ENCODE measurements at places on chromosomes 4 and X.

DNA sequence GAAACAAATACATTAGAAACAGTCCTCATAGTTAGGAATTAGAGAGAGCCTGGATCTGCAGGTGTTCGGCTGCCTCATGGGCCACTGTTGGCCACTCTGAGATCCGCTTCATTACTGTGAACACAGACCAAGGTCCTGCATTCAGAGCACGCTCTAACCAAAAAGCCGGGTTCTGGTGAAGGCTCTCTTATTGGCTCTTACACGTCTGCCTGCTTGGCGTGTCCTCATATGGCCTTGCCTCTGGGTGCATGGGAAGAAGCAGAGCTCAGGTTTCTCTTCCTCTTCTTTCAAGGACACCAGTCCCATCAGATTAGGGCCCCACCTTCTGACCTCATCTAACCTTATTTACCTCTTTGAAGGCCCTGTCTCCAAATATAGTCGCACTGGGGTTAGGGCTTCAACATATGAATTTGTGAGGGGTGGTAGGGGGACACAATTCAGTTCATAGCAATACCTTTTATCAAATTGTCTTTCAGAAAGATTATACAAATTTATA lies 37.1 kb upstream of the ELF2 start:
- DNase-seq: peak; percentile 30

DNA sequence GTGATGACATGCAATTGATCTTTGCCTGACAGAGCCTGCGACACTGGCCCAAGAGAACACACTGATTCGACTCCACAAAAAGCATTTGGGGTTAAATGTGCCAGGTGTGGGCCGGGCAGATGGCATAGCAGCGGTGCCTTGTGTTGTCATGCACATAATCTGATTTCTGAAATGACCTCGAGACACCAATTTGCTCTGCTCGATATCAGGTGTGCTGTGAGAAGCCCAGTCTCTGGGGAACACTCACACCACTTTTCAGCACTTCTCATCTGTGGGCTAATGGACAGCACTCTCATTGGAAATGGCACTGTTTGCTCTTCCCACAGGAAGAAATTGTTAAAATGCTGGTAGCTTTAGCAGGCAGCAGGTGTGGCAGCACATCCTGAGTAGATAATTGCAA lies 738.3 kb upstream of the TENM3 start:
- no peak for DNase-seq

- no peak for DNase-seq
Measured at GRCh38 chrX:123923211-123923610, 38.3 kb upstream of the STAG2 start.

DNA sequence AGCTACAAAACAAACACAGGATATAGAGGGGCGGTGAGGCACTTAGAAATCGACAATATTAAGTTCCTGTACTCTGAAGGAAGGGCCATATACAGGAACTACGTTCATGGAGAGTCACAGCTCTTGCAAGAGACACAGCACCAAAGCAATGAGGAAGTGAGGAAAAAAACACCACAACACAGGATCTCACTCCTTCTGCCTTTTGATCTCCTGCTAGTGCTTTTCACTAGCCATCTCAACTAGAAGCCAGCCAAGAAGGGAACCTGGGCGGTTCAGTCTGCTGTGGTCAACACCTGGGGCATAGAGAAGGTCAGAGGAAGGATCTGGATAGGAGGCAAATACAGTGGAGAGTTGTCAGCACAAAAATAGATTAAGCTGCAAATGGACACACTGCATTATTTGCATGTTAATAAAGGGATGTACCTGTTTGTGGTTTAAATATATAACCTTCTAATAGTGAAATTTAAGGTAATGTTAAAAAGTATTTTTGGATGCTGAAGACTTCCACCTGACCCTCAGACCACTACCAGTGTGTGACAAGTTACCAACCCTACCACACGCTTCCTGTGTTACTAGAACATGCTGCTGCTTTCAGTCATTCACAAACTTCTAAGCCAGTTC lies 104.6 kb downstream of the DTHD1 start:
- DNase-seq: no peak

DNA sequence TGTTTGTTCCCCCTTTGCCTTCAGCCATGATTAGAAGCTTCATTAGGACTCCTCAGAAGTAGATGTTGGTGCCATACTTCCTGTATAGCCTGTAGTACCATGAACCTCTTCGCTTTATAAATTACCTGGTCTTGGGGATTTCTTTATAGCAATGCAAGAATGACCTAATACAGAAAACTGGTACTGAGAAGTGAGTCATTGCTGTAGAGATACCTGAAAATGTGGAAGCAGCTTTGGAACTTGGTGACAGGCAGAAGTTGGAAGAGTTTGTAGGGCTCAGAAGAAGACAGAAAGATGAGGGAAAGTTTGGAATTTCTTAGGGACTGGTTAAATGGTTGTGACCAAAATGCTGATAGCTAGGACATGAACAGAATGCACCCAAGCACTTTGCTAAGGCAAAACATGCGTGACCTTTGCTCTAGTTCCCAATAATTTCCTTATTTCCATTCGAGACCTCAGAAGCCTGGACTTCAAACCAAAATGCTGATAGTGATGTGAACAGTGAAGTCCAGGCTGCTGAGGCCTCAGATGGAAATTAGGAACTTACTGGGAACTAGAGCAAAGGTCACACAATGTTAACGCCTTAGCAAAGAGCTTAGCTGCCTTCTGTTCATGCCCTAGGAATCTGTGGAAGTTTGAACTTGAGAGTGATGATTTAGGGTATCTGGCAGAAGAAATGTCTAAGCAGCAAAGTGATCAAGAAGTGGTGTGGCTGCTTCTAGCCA lies 3.0 kb upstream of the USP46 start:
- no peak for DNase-seq

DNA sequence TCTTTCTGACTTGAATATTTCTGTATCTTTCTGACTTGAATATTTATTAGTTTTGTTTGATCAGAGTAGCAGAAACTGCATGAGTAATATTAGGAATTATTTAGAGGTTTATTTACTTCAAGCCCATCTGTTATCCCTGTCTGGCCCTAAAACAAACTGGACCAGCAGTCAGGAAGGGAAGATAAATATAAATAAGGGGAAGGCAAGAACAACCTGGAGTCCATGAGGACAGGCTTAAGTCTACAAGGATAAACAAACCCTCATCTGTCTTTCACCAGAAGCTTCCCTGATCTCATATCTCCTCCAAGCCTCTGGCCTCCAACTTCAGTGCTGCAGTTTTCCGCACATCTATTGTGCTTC lies 524.9 kb downstream of the CENPC start:
- no peak for DNase-seq

DNA sequence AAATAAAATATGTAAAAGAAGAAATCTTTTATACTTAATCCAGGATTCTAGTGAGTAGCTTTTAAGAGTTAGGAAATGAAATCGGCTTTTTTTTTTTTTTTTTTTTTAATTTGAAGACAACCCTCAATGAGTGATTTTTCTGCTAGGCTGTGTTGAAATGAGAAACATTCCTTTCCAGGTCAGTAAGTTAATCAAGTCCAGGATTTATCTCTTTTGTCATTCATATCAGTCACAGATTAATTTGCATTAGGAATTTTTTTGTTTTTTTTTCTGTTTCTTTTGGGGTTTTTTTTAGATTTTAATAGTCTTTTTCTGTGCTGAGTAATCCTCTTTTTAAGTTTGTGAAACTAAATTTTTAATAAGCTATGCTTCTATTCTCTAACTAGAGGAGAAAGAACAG lies 448.1 kb downstream of the ADGRL3 start:
- no peak for DNase-seq

- DNase-seq: no peak
Measured at GRCh38 chr4:38670939-38671591, 7.1 kb downstream of the KLF3 start.

DNA sequence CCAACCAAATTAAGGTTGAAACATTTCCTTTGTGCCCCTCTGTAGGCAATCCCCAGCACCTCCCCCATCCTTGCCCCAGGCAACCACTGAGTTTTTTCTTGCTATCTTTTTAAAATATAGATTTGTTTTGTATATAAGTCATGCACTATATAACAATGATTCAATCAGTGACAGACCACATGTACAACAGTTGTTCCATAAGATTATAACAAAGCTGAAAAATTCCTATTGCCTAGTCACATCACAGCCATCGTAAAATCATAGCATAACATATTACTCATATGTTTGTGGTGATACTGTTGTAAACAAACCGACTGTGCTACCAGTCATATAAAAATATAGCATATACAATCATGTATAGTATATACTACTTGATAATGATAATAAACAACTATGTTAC lies 211.9 kb upstream of the NRK start:
- no peak for DNase-seq

- no peak for DNase-seq
Measured at GRCh38 chrX:124229374-124229773, 103.1 kb upstream of the TEX13D start.

GRCh38 chrX:76520273-76521054 lies 93.0 kb downstream of the MAGEE1 start:
- DNase-seq: no peak

- DNase-seq: no peak
Measured at GRCh38 chr4:181688872-181689271, 554.3 kb upstream of the TENM3 start.

DNA sequence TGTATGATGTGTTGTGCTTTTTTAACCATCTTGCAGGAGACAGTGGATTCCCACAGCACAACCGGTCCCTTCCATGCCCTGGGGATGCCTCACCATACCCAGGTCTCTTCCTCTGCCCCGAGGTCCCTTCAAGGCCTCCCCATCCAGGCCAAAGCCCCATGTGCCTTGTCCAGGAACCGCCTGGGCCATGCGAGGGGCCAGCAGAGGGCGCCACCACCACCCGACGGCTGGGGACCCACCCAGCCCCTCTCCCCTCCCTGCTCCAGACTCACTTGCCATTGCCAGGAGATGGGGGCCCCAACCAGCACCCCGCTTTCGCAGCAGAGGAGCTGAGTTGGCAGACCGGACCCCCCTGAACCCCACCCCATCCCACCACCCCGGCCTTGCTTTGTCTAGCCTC lies 485.5 kb downstream of the TRAM1L1 start:
- DNase-seq: peak; percentile 60

DNA sequence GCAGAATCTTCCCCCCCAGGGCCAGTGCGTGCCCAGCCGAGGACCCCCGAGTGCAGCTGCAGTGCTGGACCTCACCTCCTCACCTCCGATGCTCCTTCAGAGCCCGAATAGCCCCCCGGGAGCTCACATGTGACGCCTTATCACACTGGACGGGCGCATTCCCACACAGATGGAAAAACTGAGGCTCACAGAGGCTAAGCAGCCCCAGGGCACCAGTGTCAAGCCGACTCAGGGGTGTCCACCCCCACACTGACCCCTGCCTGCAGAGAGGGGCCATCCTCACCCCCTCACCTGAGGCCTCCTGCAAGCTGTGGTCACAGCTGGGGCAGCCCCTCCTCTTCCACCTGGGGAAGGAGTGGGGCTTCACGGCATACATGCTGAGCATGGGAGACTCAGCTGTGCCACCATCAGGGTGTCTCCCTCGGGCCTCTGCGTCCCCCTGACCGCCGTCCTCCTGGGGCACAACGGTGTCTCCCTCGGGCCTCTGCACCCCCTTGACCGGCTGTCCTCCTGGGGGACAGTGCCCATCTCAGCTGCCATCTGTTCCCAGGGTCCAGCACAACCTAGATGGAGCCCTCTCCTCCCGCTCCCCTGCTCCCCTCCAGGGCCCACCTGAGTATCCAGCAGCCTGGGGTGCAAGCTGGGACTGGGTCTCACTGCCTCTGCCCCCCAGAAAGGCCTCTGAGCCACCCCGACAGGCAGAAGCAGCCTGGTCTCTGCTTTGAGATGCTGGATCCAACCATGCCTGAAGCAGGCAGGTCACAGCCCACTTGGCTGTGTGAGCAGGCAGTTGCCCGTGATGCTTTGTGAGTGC lies 85.3 kb upstream of the NKX1-1 start:
- peak; percentile 56 for DNase-seq

- DNase-seq: no peak
Measured at GRCh38 chr4:182018691-182019090, 224.5 kb upstream of the TENM3 start.

DNA sequence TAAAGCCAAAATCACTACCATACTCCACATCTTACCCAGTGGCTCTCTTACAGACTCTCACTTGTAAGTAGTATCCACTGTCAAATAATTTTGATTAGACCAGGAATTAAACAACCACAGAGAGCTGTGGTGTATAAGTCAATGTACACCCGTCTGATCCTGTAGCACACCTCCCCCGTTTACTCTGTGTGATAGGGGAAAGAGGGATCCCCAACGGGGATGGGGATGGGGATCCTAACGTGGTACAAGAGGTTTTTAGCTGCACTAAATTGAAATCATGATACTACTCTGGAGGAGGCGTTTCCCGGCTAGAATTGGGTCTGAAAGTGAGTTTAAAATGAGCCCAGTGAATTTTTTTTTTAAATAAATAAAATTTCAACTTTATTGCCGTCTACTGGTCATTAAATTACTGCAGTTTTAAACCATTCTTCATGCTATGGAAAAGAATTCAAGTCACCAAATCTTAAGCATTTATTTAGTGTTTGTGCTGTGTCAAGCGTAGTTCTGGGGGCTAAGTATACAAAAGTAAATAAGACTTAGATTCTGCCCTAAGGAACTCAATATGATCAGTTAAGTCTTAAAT lies 76.6 kb downstream of the INTS12 start:
- DNase-seq: no peak

DNA sequence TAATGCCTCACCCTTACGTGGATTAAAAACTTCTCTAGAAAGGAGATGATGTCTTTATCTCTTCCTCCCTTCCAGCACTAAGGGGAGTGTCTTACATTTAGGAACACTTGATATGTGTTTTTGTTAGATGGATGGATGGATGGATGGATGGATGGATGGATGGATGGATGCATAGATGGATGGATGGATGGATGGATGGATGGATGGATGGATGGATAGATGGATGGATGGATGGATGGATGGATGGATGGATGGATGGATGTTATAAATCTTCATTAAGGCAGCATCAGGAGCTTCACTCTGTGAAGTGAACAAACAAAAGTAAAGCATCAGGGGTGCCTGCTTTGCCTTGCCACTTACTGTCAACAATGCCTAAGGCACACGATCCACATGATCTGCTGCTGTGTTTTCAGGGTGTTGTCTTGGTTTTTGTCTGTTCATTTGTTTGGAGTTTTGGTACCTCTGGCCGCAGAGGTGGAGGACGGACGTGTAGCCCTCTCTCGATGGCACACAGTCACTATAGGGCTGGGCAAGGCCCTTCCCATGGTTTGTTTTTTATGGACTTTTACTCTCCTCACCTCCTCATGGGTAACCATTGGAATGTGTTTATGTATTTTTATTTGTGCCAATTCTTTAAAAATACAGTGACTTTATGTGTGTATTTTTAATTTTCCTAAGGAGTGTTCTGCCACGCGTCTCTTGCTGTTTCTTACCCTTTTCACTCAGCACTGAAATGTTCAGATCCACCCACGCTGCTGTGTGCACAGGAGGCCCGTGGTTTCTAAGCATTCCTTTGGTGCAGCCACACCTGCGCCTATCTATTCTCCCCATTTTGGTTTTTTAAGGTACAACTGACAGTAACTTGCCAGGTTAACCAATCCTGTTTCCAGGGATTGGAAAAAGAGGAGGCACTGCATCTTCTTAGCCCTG lies 91.8 kb upstream of the ENPP6 start:
- DNase-seq: no peak

DNA sequence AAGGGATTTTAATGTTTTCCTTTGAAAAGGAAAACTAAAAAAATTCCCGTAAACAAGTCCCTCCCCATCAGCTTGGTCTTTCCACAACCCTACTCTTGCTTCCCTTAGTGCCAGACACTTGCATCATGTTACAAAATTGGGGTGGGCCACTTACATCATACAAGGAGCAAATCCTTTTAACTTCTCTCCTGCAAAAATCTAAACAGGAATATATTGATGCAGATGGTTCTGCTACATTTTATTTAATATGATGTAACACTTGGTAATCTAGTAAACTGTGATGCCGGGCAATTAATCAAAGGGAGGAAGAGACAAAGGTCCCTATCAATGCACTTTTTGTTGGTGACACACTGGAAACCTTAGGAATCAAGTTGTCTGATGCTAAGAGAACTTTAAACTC lies 125.3 kb downstream of the UBE2K start:
- DNase-seq: no peak
